ENCODE measurements at places on chromosomes 12 and 14. TPM values are rescaled to one million over a fixed set of nuclear protein-coding genes. Genes with fewer than 3 reads are reported as not detected.

GALC gene
- total RNA-seq: 100 TPM

TIGAR gene
- total RNA-seq: 14.6 TPM

- DNase-seq: no peak
Measured at GRCh38 chr14:77305696-77306095, 15.0 kb downstream of the POMT2 start.

DNA sequence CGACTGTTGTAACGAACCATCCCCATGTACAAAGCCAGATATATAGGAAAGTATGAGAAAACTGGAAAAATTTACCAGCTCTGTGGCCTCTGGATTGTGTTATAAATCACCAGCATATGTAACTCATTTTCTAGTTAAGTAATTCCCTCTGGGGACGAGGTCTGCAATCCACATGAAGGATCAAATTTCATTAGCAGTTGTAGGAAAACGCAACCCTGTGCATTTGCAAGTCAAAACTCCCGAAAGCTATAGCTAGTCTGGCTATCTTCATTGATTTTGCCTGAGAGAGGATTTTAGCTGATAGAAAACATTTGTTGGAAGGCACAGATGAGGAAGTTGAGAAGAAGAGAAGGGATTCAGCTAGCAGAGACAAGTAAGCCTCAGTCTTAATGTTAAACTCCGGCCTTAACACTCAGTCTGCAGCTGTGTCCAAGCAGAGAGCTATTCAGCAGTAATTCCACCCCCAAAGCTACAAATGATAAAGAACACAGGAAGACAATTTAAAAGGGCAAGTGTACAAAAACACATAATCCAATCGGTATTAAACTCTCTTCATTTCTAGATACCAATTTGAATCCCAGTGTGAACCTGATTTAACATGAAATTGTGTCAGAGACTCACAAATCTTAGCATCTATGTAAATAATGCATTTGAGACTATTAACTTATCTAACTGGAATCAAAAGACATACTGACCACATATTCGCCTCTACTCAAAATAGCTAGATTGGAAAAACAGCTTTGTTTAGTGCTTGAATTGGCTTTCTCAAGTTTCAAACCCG lies 54.2 kb upstream of the CERS5 start:
- no peak for DNase-seq

PAWR gene
- total RNA-seq: 59.2 TPM

DNA sequence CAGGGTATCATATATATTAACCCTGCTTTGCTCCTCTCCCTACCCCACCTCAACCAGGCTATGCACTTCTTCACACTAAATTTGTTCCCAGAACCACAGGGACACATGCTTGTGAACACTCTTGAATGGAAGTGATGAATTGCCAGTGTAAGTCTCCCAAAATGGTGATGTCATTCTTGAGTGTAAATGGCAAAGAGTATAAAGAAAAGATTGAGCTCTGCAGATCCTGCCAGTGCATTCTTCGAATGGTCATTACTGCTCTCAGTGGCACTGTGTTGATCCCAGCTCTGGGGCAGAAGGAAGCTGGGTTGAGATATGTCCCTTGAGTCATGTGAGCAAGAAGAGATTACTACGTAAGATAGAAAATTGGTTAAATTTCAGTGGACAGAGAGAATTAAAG lies 313.1 kb downstream of the TMEM117 start:
- no peak for DNase-seq

- no peak for DNase-seq
Measured at GRCh38 chr12:48826209-48826855, 8.0 kb downstream of the CACNB3 start.

GRCh38 chr12:1691123-1692007 lies 495 bp downstream of the ADIPOR2 start:
- peak; percentile 53 for DNase-seq

DNA sequence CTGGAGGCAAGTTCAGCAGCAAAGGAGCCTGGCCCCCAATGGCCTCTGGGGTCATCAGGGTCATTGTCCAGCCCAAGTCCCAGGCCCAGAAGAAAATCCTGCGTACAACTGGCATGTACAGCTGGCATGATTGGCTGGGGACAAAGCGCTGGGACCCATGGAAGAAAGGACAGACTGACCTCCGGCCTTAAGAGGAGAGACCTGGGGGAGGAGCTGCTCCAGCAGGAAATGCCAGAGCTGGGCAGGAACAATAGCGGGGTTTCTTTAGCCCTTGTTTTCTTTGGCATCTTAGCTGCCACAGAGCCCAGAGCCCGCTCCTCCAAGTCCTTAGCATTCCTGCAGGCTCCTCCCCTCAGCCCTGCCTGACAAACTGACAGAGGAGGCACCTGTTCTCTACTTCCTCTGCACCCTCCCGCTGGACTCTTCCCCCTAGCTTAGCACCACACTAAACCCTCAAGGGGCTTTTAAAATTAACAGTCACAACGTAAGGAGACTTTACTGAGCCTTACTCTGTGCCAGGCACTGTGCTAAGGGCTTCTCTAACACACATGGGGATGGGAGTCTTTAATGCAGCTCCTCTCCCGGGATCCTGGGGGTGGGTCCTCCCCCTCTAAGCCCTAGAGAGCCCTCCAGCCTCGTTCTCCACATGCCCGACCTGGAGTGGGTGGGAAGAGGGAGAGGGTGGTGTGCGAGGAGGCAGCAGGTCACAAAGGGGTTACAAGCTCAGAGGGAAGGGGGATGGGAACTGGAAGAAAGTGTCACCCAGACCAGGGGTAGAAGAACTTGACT lies 1.8 kb upstream of the AQP5 start:
- peak; percentile 37 for DNase-seq

SOCS4 gene
- 7.7 TPM for total RNA-seq

- peak; percentile 25 for DNase-seq
Measured at GRCh38 chr14:71231521-71232393, 324.5 kb downstream of the PCNX1 start.

SALL2 gene
- total RNA-seq: 4.1 TPM

- peak; percentile 23 for DNase-seq
Measured at GRCh38 chr14:84254290-84254689, 1275.7 kb upstream of the FLRT2 start.

DNA sequence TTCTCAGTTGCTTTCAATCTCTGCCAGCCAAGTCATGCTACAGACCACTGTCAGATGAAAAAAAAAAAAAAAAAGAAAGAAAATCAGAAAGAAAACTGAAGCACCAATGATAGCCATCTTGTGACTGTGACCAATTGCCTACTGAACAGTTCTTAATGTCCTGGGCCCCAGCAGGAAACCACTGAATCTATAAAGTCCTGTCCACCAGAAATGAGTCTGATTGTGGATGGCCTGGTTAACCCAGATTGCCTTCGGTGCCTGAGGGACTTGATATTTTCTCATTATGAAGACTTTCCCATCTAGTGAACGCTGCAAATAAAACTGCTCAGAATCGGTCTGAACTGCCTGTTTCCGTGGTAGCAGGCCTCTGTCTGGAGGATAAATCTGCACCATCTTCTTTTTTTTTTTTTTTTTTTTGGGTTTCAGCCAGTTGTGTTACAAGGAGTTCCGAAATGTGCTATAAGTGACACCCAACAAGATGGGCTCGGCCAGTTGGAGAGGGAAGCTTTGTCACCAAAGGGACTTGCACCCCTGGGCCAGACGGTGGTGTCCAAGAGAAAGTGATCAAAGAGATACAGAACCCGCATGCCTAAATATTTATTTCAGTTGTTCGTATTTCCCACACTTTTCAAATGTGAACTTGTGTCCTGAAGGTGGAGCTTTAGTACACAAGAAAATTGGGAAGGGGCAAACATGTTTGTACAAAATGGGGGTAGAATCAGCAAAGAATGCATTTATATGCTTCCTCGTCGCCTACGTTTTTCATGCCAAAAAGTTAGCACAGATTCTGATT lies 3.0 kb upstream of the PLXNC1 start:
- peak; percentile 47 for DNase-seq

GRCh38 chr14:71629765-71630492 lies 302.3 kb upstream of the RGS6 start:
- DNase-seq: no peak

NRXN3 gene
- total RNA-seq: 3.5 TPM

PRKAB1 gene
- 42.6 TPM for total RNA-seq

PTHLH gene
- total RNA-seq: 0.50 TPM

DNA sequence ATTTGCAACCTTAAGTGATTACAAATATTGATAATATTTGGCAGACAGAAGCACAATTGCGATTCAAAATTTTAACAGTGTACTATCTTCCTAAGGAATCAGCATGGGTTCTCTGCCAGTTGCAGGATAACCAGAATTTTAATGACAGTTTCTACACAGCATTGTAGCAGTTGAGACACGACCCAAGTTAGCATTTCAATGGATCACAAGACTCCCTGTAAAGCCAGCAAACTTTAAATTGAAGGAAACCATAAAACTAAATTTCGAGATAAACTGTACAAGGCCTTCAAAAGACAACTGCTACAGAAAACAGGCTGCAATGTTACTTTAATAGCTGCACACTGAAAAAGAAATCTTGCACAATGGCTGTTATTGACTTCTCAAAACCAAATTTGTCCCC lies 154.9 kb downstream of the MED13L start:
- DNase-seq: no peak

- DNase-seq: no peak
Measured at GRCh38 chr14:93533842-93534241, 103.1 kb downstream of the UNC79 start.

- no peak for DNase-seq
Measured at GRCh38 chr12:27711317-27711682, 668 bp downstream of the MRPS35 start.

BATF gene
- total RNA-seq: 2.9 TPM

- no peak for DNase-seq
Measured at GRCh38 chr14:97036086-97036852, 239.1 kb downstream of the VRK1 start.

DNA sequence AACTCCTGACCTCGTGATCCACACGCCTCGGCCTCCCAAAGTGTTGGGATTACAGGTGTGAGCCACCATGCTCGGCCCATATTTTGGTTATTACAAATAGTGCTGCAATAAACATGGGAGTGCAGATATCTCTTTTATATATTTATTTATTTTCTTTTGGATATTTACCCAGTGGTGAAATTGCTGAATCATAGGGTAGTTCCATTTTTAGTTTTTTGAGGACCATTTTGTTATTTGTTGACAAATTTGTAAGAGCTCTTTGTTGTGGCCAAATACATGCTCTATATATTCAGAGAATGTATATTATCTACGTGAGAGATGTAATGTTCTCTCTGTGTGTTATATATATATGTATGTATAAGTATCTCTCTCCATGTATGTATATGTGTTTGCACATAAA lies 15.9 kb downstream of the AMN1 start:
- DNase-seq: no peak

GRCh38 chr14:36502558-36503508 lies 17.2 kb downstream of the NKX2-1 start:
- no peak for DNase-seq

- peak; percentile 64 for DNase-seq
Measured at GRCh38 chr12:116661341-116661740, 76.5 kb downstream of the SPRING1 start.

TAS2R7 gene
- total RNA-seq: not detected
